Fibroblast of lung (primary cell): ENCODE measurements at places on chromosomes 1 and 21. TPM values are rescaled to one million over a fixed set of nuclear protein-coding genes. Genes with fewer than 3 reads are reported as not detected.

Gene DAB1
- 1.0 and 2.0 TPM in 2 replicates for polyA plus RNA-seq

DNA sequence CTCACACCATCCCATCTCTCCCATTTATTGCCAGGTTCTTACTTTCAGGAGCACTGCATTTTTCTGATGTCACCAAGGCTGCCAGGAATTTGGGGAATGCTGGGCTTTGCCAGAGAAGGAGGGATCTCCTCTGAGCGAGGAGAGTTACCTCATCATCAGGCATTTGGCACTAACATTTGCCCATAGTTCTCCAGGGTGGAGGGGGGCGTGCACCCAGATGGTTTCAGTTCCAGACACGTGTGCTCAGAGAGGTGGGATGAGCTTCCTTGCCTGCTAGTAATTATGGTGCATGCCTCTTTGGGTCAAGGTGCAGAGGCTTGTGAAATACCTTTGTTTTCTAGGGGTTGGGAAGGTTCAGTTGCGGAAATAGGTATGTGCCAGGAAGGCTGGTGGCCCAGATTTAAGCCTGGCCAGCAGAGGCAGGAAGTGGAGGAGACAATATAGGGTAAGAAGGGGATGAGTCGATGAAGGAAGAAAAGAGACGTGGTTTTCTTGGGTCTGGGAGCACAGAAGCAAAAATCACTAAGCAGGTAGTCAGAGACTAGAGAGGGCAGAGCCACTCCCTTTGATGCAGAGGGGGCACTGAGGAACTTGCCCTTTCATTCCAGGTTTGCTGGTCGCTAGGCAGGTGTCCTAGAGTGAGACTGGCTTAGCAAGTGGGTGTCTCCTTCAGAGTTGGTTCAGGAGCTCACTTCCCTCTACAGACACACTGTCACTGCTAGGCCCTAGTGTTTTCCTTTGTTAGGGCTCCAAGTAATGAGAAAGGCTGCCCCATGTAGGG, 7.2 kb downstream of the TUFT1 start:
- peak; percentile 80 for DNase-seq
- H3K27ac ChIP-seq = peak overlapping the region; percentile 50
- H3K4me3 ChIP-seq = no peak overlapping the region
- H3K27me3 ChIP-seq = no peaks in the 10 kb centered on the region
- peaks cover 36% of the 10 kb centered on the region for H3K4me1 ChIP-seq

Gene CD160
- 0.05 TPM in 1 of 2 replicates, not detected in the other for polyA plus RNA-seq

DNA sequence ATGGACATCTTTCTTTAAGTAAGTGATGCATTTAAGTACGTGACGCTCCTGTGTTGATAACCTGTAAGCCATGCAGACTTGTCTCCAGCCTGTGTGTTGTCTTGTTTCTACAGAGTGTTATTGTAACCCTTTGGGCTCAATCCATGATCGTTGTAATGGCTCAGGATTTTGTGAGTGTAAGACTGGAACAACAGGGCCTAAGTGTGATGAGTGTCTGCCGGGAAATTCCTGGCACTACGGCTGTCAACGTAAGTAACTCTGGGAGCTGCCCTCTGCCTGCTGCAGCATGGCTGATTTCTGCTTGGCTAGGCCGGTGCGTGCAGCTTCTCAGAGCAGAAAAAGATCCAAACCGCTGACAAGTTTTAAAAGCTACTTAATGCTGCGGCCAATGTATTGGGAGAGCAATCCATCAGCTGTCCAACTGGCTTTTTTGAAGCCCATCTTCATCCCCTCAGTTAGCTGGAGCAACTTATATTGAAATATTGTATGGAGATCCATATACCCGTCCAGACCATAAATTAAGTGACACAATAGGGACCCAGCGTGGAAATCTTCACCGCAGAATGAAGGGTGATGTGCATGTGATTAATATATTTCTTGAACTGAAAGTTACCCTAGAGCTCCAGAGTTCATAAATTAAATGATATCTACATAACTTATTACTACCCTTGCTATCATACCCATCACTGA, 295.9 kb downstream of the NTNG1 start:
- no peak overlapping the region for H3K27ac ChIP-seq
- H3K27me3 ChIP-seq = no peaks in the 10 kb centered on the region
- H3K36me3 ChIP-seq = no peaks in the 10 kb centered on the region
- no peak overlapping the region for H3K4me3 ChIP-seq

Gene CCDC30
- 0.37 and 0.56 TPM in 2 replicates for polyA plus RNA-seq

GRCh38 chr1:101264697-101265096, 27.9 kb downstream of the S1PR1 start:
- H3K4me3 ChIP-seq = no peak overlapping the region
- H3K36me3 ChIP-seq = no peaks in the 10 kb centered on the region
- H3K27ac ChIP-seq = no peak overlapping the region
- H3K4me1 ChIP-seq = no peaks in the 10 kb centered on the region
- no peak for DNase-seq

Gene CAMSAP2
- 19.3 and 22.3 TPM in 2 replicates for polyA plus RNA-seq

DNA sequence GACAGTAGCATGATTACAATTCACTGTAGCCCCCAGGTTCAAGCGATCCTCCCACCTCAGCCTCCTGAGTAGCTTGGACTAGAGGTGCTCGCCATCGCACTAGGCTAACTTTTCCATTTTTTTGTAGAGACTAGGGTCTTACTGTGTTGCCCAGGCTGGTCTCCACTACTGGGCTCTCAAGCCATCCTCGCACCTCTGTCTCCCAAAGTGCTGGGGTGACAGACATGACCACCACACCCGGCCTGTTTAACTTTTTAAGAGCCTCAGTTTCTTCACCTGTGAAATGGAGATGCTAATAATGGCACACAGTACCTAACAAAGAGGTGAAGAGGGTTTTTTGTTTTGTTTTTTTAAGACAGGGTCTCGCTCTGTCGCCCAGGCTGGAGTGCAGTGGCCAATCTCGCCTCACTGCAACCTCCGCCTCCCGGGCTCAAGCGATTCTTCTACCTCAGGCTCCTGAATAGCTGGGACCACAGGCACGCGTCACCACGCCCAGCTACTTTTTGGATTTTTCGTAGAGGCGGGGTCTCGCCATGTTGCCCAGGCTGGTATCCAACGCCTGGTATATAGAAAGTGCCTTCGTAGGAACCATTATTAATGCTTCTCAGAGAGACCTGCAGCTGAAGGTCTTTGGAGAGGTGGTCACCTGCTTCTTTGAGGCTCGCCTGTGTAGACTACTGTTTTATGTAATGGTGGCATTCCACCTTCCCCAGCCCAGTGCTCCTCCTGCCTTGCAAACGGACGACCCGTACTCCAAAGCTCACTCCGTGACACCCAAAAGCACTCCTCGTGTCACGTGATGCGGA, 567 bp downstream of the PMVK start:
- H3K27me3 ChIP-seq = no peaks in the 10 kb centered on the region
- DNase-seq = no peak
- H3K4me1 ChIP-seq = peaks cover 3% of the 10 kb centered on the region
- no peaks in the 10 kb centered on the region for H3K36me3 ChIP-seq
- H3K4me3 ChIP-seq = peak overlapping the region; percentile 84

DNA sequence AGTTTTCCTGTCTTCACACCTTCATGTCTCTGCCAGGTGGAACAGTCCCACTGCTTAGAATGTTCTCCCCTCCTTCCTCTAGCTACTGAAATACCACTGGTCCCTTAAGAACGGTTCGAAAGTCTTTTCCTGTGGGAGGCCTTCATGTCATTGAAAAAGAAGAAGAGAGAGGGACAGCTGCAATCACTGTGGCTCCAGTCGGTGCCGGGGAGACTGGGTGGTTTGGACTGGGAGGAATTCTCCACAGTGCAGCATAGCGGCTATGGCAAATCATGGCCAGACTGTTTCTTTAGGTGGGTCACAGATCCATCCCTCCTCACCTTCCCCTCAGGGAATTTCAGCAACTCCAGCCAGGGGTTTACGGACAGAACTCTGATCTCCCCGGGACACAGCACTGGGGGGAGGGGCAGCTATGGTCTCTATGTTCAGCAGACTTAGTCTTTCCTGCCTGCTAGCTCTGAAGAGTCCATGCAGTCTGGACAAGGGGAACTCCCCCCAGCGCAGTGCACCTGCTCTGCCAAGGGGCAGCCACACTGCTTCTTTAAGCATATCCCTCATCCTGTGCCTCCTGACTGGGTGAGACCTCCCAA, 567.2 kb downstream of the SMYD3 start:
- no peaks in the 10 kb centered on the region for H3K4me1 ChIP-seq
- no peak for DNase-seq
- no peak overlapping the region for H3K4me3 ChIP-seq
- H3K27me3 ChIP-seq = no peaks in the 10 kb centered on the region
- H3K36me3 ChIP-seq = no peaks in the 10 kb centered on the region
- H3K27ac ChIP-seq = no peak overlapping the region

- no peak for DNase-seq
- no peaks in the 10 kb centered on the region for H3K36me3 ChIP-seq
- no peaks in the 10 kb centered on the region for H3K27me3 ChIP-seq
- no peaks in the 10 kb centered on the region for H3K4me1 ChIP-seq
- no peak overlapping the region for H3K27ac ChIP-seq
- no peak overlapping the region for H3K4me3 ChIP-seq
These were observed 34.0 kb upstream of the HUNK start for GRCh38 chr21:31838586-31839355.

Gene SLC37A1
- polyA plus RNA-seq = 0.42 and 1.2 TPM in 2 replicates

- H3K4me1 ChIP-seq = no peaks in the 10 kb centered on the region
- no peak overlapping the region for H3K27ac ChIP-seq
- DNase-seq = no peak
- H3K27me3 ChIP-seq = no peaks in the 10 kb centered on the region
These were observed 1279.9 kb upstream of the TMPRSS15 start for GRCh38 chr21:19683492-19683891.
